ENCODE measurements at places on chromosomes 5 and 9. TPM values are rescaled to one million over a fixed set of nuclear protein-coding genes. Genes with fewer than 3 reads are reported as not detected.

GRCh38 chr9:86337469-86338108 is 16.6 kb downstream of the TUT7 start:
- H3K36me3 ChIP-seq: peaks cover 30% of the 10 kb centered on the region
- H3K4me1 ChIP-seq: no peaks in the 10 kb centered on the region
- no peak for DNase-seq
- no peak overlapping the region for H3K27ac ChIP-seq

Gene DDX4
- polyA plus RNA-seq: not detected

- no peak overlapping the region for H3K4me3 ChIP-seq
- H3K27me3 ChIP-seq: no peaks in the 10 kb centered on the region
- no peak overlapping the region for H3K27ac ChIP-seq
- H3K4me1 ChIP-seq: no peaks in the 10 kb centered on the region
- DNase-seq: no peak
- H3K36me3 ChIP-seq: no peaks in the 10 kb centered on the region
These were observed 36.6 kb upstream of the SARDH start for GRCh38 chr9:133774799-133775198.

Gene SPAAR
- not detected for polyA plus RNA-seq
